Activated T-helper 1 cell treated with anti-CD3 and anti-CD28 coated beads, Interleukin-12 subunit alpha, Interleukin-12 subunit beta, Interleukin-2, Interleukin-4 antibody, amounts not matched to agents 30 ng/mL and 10 ng/mL and 1 ng/mL, durations not matched to agents 14 hours and 24 hours and 36 hours (primary cell): ENCODE measurements at places on chromosomes 7 and 10.

- peaks cover 32% of the 10 kb centered on the region for H3K36me3 ChIP-seq
- H3K4me1 ChIP-seq, result peaks cover 13% of the 10 kb centered on the region
- peak overlapping the region; percentile 24 for H3K27ac ChIP-seq
Measured at GRCh38 chr7:141646826-141647480, 55.0 kb downstream of the DENND11 start.

DNA sequence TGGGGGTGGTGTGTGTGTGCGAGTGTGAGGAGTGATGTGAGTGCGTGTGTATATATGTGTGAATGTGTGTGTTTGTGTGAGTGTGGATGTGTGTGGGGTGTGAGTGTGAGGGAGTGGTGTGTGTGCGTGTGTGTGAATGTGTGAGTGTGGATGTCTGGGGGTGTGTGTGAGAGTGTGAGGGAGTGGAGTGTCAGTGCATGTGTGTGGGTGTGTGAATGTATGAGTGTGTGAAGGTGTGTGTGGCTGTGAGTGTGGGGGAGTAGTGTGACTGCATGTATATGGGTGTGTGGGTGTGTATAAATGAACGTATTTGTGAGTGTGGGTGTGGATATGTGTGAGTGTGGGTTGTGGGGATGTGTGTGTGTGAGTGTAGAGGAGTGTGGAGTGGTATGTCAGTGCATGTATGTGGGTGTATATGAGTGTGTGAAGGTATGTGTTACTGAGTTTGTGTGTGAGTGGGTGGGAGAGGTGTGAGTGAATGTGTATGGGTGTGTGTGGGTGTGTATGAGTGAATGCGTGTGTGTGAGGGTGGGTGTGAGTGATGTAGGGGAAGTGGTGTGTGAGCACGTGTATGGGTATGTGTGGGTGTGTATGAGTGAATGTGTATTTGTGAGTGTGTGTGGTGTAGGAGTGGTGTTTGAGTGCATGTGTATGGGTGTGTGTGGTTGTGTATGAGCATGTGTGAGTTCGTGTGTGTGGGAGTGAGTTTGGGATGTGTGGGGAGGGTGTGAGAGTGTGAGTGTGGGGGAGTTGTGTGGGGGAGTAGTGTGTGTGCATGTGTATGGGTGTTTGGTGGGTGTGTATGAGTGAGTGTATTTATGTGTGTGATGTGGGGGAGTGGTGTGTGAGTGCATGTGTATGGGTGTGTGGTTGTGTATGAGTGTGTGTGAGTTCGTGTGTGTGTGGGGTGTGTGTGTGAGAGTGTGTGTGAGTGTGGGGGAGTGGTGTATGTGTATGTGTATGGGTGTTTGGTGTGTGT, 28.5 kb upstream of the NUB1 start:
- no peak for DNase-seq
- H3K36me3 ChIP-seq, result no peaks in the 10 kb centered on the region
- peaks cover 3% of the 10 kb centered on the region for H3K27me3 ChIP-seq
- peaks cover 9% of the 10 kb centered on the region for H3K4me1 ChIP-seq
- no peak overlapping the region for H3K4me3 ChIP-seq

GRCh38 chr7:21579341-21580072, 36.7 kb downstream of the DNAH11 start:
- H3K27ac ChIP-seq, result peak overlapping the region; percentile 4
- H3K4me3 ChIP-seq, result no peak overlapping the region
- DNase-seq, result no peak
- peaks cover 5% of the 10 kb centered on the region for H3K4me1 ChIP-seq

DNA sequence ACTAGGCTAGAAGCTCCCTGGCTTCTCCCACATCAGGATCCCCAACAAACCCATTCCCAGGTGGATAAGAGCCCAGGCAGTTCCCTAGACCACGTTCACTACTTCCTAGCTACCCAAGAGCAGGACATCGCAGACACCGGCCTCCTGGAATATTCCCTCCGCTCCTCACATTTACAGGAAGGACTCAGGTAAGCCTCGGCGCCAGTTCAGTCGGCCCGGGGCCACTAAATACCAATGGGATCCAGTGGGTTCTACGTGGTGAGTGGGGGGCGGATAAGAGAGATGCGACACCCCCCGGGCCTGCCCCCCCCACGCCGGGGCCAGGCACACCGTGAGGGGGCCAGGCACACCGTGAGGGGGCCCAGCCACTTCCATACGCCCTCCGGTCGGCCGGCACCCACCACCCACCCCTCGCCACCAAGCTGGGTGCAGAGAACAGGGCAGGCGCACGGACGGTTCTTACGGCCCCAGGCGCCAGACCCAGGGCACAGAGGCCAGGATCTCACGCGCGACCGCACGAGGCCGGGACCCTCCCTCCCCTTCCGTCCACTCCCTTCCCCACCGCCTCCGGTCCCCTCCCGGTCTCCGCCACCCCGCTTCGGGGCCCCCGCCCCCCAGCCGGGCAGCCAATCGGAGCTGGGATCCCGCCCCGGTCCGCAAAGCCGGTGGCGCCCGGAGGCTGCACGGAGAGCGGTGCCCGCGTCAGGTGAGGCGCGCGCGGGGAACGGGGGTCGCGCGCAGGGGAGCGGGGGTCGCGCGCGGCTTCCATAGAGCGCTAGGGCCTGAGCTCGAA, at the start of gene BLVRA:
TSS of gene BLVRA (plus strand) at position 652 of the 793 bp plus-strand sequence. CDS start 12,479 bp downstream, outside the sequence.
- H3K4me3 ChIP-seq, result peak within 1 kb of the TSS; percentile 88
- H3K4me1 ChIP-seq, result peaks cover 34% of the 10 kb centered on the region
- DNase-seq, result peak; percentile 76
- H3K27me3 ChIP-seq, result peaks cover 3% of the 10 kb centered on the region
- H3K36me3 ChIP-seq, result peaks cover 9% of the 10 kb centered on the region

DNA sequence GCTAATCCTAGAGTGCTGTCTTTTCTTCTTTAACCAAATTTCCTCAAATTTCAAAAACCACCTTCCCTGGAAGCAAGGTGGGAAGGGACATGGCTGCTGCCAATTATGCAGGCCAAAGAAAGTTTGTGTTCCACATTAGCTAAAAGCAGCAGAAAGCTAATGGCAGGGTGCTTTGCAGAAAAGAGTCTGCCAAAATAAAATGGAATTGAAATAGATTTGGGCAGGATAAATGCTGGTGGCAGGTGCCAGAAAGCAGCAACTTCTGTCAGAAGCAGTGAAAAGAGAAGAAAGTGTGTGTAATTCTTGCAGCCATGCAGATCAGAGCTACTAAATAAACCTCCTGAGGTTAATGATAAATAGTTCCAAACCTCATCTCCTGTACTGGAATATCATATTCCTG, 275.5 kb downstream of the ABCA13 start:
- H3K27me3 ChIP-seq, result peaks cover 2% of the 10 kb centered on the region
- no peaks in the 10 kb centered on the region for H3K36me3 ChIP-seq
- DNase-seq, result no peak
- no peak overlapping the region for H3K4me3 ChIP-seq

GRCh38 chr10:29926693-29927048, 132.7 kb downstream of the JCAD start:
- H3K4me3 ChIP-seq, result no peak overlapping the region
- H3K27ac ChIP-seq, result no peak overlapping the region
- peaks cover 7% of the 10 kb centered on the region for H3K27me3 ChIP-seq
- no peak for DNase-seq
- no peaks in the 10 kb centered on the region for H3K4me1 ChIP-seq

DNA sequence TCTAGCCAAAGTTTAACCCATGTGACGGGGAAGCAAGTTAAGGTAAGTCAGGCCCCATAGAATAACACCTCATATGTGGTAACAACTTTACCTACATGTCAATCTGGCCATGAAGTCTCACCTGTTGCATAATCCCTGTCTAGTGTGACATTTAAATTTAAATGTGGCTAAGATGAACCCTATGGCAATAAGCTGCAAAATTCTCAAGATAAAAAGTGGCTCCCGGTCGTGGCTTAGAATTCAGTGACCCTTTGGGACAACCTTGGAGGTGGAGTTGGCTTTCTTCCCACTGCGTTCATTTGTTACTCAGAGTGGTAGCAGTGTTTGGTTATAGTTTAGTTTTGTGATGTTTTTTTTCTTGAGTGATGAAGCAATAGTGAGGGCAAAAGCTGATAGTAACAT, 90.6 kb downstream of the ARID5B start:
- DNase-seq, result no peak
- H3K36me3 ChIP-seq, result peaks cover 35% of the 10 kb centered on the region

DNA sequence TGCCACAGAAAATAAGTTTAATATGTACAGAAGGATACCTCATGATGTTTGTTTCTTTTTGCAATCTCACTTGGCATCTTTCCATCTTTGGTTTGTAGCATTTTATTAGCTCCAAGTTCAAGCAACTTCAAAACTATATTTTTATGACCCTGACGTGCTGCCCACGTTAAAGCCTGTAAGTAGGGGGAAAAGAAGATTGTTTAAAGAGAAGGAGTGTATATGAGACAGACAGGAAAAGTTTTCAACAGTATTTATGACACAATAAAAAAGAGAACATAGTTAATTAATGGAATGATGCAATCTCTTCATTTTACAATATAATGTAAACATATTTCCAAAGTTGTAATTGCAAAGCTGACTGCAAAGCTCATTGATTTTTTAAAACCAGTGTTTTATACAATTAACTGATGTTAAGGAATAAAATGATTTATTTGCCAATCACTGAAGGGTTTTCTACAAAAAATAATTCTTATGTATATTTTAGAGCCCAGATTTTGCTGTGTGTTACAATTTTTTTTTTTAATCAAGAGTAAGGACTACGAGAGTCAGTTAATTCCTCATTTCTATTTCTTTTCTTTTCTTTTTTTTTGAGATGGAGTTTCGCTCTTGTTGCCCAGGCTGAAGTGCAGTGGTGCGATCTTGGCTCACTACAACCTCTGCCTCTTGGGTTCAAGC, 42.5 kb downstream of the ASZ1 start:
- no peaks in the 10 kb centered on the region for H3K4me1 ChIP-seq
- H3K36me3 ChIP-seq, result no peaks in the 10 kb centered on the region

- H3K4me1 ChIP-seq, result peaks cover 9% of the 10 kb centered on the region
- H3K27me3 ChIP-seq, result peaks cover 80% of the 10 kb centered on the region
- H3K27ac ChIP-seq, result peak overlapping the region; percentile 5
- DNase-seq, result no peak
Measured at GRCh38 chr10:101237081-101237981, 8.1 kb upstream of the LBX1 start.
